ENCODE measurements at places on chromosomes 6 and 20.
A peak's percentile ranks its signal among the peaks of the same experiment; 100 is the strongest.

DNA sequence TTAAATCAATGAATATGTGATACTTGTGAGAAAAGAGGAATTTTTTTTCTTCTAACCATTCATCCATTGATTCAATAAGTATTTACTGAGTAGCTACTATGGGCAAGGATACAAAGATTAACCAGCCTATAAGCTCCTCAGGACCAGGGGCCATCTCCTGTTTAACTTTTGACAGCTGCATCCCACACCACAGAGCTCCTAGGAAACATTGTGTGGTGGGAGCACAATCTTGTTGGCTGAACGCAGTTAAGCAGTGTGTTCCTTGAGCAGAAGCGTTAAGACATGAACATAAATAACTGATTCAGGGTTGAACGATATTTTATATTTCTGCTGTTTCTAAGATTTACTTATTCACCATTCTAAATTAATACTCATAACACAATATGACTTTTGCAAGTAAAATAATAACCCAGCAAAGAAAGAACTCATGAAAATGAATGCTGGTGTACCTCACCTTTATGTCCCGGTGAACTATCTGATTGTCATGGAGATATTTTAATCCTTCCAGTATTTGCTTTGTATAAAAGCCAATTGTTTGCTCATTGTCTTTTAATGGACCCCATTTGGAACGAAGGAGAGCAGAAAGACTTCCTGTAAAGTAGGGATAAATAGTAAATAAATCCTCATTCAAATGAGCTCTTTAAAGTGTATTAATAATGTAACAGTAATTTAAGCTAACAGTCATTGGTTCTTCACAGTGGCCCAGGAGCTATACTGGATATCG is 62.6 kb upstream of the MAP7 start:
- DNase-seq = no peak

DNA sequence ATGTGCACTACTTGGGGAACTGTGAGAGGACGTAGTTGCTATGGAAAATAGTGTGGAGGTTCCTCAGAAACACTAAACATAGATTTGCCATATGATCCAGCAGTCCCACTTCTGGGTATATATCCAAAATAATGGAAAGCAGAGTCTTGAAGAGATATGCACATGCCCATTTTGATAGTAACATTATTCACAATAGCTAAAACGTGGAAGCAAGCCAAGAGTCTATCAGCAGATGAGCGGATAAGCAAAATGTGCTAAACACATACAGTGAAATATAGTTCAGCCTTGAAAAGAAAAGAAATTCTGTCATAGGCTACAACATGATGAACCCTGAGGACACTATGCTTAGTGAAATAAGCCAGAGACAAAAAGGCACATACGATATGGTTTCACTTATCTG is 11.1 kb downstream of the SYNDIG1 start:
- DNase-seq = no peak

GRCh38 chr6:154229786-154230185 is 126.8 kb downstream of the IPCEF1 start:
- peak; percentile 73 for DNase-seq

DNA sequence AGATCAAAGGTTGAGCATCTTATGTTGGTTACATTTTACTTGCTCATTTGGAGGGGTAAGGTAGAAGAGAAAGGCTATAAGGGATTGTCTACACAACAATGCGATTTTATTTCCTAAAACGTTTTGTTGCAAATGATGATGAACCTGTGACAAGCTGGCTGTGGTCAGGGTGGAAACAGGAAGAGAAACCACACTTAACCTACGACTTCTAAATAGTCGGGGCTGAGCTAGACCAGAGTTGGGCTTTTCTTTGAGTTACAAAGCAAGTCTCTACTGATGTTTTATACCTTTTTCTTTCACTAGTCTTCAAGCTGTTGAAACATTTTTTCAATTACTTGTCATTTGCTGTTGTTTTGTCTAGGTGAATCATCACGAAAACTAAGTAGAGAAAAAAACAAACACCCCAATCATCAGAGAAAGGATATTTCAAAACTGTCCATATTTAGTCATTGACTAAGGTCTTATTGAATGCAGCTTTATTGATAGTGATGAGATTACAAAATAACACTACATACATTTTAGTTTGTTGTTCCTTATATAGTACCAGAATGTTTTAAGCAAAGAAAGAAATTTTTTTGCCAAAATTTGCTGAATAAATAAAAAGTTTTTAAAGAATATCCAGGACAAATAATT is 18.0 kb downstream of the KLHL31 start:
- peak; percentile 27 for DNase-seq

DNA sequence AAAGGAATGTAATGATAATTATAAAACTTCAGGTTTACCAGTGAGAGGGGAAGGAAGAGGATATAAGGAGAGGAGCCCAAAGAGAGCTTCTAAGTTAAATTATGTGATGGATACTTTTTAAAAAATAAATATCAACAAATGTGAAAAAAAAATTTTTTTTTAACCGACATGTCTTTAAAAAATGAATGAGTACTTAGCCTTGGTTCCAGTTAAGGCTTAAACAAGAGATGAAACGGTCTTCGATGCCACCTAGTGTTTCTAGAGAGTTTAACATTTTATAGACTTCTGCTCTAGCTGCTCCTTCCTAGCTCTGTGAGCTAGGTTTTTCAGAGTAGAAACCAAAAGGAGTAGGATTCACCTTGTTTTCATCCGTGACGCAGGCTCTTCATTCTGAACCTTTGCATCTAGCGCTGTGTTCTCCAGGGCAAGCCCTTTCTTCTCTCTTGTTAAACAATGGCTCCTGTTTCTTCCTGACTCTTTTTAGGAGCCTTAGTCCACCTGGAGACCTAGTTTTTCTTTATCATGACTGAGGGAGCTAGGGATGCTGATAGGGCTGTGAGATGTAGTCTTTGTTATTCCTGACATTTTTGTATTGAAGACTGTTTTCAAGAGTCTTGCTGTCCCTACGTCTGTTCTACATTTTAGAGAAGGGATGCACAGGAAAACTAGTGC is 42.4 kb upstream of the GNRH2 start:
- no peak for DNase-seq

DNA sequence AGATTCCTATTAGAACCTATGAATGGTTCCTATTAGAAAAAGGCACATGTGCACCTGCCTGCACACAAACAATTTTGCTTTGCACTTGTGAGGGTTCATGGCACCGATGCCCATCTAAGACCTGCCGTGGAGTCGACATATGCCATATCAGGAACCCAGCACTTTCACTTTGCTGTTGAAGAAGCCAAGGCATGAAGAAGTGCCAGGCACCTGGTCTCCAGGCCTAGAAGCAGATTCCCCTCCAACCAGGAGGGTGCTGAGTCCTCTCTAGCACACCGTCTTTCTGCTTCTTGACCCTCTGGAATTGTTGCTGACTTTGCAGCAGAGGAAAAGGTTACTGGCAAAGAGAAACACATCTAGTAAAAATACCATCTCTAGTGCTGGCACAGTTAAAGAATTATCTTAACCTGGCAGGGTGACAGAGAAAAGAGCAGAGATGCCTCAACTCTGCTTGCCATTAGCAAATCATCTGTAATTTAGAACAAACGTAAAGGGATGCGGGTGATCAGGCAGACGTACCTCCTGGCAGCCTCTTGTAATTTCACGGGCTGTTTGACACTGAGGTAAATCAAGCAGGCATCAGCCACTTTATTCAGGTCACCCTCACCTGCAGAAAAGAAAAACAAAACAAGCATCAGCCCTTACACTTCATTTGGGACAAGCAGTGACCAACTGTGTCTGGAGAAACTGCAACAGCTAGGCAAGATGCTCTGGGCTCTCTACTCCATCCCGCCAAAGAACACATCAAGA is 37.2 kb downstream of the TTI1 start:
- no peak for DNase-seq

All from stimulated activated CD4-positive, alpha-beta T cell treated with anti-CD3 and anti-CD28 coated beads, Interleukin-1b, Interleukin-23, amount 100 ng/mL, for 48 hours (primary cell).